ENCODE measurements at places on chromosomes 6 and 20. TPM values are rescaled to one million over a fixed set of nuclear protein-coding genes. Genes with fewer than 3 reads are reported as not detected.

MPIG6B gene
- polyA plus RNA-seq: 3.5 TPM

ASIP gene
- not detected for polyA plus RNA-seq

GJA10 gene
- not detected for polyA plus RNA-seq

OR2J3 gene
- not detected for polyA plus RNA-seq

NSFL1C gene
- 93.8 TPM for polyA plus RNA-seq

WFDC10B gene
- polyA plus RNA-seq: not detected

OR2B6 gene
- polyA plus RNA-seq: not detected

PTCRA gene
- not detected for polyA plus RNA-seq

GSTA3 gene
- 0.20 TPM for polyA plus RNA-seq
